Non-pigmented ciliary epithelial cell (primary cell): ENCODE measurements at places on chromosomes 16 and 17.

- no peak for DNase-seq
These were observed 12.7 kb upstream of the CD300A start for GRCh38 chr17:74453665-74454196.

GRCh38 chr17:1168533-1169220, 11.1 kb downstream of the ABR start:
- no peak for DNase-seq

DNA sequence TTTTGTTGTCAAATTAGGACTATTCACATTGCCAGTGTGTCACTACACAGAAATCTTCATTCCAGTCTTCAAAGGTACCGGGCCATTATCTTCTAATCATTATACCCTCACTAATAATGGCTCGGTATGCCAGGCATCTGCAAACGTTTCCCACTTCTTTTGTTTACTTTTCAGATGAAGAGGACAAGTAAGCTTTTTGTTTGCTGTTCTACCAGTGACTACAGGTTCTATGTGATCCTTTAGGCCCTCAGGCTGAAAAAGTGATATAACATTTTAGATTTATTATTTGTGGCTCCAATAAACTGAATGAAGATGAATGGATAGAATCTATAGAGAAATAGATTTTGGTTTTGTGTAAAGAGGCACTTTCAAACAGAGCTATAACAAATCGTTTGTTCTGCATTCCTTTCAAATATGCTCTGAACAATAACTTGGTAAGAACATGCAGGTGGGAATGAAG, 403 bp upstream of the KRTAP3-1 start:
- DNase-seq, result no peak

GRCh38 chr16:15032547-15033308, 23.1 kb downstream of the NTAN1 start:
- DNase-seq, result no peak

GRCh38 chr17:37116671-37117185, 168.0 kb downstream of the AATF start:
- DNase-seq, result no peak

DNA sequence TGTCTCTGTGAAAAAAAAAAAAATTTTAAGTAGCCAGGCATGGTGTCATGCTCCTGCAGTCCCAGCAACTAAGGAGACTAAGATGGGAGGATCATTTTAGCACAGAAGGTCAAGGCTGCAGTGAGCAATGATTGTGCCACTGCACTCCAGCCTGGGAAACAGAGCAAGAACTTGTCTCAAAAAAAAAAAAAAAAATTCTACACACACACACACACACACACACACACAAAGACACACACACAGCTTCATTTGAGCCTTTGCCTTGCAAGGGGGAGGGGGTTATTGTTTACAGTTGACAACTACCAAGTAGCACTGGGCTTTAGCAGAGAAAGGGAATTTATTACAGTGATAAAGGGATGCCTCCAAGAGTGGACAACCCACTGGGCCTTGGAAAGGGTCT, 4.9 kb upstream of the POLR3E start:
- DNase-seq, result no peak

GRCh38 chr17:45277992-45278391, 16.1 kb upstream of the SPATA32 start:
- no peak for DNase-seq

GRCh38 chr16:31355431-31356100, 590 bp downstream of the ITGAX start:
- no peak for DNase-seq

GRCh38 chr16:56470232-56470631, 18.9 kb downstream of the OGFOD1 start:
- DNase-seq, result no peak

- no peak for DNase-seq
These were observed 2.8 kb downstream of the RAB40C start for GRCh38 chr16:592518-593306.

DNA sequence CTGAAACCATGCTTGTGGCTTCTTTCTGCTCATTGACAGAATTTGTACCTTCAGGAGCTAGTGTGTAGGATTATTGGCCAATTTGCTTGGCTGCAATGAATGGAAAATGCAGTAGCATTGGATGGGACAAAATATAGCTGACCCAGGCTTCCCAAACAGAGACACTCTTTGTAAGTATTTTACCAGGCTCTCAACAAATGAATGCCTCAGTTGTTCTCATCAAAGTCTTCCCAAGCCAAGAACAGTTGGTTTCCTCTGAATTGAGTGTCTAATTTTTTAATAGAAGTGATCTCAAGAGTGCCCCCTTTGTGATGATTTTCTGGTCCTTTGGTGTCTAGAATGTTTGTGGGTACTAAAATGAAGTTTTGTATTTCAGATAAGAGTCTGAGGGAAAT, 140.9 kb downstream of the SHISA9 start:
- no peak for DNase-seq

GRCh38 chr17:9206741-9207332, 185.5 kb downstream of the NTN1 start:
- DNase-seq, result no peak

DNA sequence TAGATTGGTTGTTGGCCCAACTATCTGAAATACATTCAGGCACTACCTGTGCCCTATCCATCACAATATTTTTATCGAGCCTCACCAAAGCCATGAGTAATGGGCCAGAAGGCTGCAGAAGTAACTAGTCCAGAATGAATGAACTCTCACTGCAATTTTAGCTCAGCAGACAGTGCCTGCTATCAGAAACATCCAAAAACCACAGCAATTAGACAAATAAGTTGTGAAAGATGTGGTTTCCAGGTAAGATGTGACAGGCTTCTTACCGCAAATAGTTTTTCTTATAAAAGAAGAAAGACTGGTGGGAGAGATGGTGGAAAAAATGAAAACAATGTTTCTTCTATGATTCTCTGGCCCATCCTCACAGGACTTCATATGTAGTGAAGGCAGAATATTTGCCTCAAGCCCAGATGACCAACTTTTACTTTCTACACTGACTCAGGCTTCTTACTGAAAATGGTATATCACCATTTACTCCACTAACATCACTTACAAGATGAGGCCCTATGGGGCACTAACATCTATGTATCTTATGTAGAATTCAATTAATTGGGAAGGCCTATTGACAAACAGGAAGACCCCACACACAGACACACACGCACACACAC, 9.8 kb upstream of the RFFL start:
- no peak for DNase-seq

GRCh38 chr17:73933871-73934270, 269.6 kb upstream of the RPL38 start:
- DNase-seq, result no peak

DNA sequence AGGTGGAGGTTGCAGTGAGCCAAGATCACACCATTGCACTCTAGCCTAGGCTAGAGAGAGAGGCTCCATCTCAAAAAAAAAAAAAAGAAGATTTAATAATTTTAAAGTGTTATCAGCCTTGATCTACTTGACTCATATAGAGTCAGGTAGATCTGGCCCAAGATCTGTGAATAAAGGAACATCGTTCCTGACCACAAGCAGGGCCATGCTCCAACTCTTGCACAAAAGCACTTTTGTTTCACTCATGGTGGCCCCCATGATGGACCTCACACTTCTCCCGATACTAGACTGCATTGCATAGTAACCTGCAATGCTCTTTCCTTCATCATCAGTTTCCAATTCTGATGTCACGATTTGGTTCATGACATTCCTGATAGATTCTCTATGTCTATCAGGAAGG, 5.2 kb upstream of the MYH11 start:
- DNase-seq, result no peak

GRCh38 chr16:17817943-17818342, 347.2 kb upstream of the XYLT1 start:
- no peak for DNase-seq

DNA sequence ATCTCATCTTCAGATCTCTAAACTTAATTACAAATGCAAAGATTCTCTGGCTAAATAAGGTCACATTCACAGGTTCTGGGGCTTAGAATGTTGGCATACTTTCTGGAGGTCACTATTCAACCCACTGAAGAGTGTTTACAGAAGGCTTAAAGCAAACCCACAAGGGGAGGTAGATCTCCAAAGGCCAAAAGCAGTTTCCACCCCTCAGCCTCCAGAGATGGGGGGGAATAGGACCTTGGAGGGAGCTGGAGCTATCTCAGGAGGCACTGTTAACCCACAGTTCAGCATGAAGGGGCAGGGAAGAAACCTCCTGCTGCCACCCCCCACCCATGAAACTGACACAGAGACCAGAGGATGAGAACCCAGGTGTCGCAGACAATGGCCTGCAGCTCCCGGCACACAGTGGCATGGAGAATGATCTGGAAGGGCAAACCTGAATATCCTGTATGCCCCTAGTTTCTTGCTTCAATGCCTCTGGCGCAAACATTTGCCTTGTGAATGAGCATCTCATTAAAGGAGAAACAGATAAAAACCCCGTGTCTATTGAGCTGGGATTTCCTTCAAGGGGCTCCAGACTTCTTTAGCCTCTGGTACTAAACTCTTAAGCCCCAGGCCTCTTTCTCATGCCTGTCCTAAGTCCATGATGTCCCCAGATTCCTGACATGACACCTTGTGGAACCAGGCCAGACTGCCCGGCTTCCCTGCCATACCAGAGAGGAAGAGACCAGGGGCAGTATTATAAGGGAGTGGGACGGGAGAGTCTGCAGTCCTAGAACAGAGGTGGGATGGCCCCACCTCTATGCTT, 103.1 kb upstream of the CDH5 start:
- DNase-seq, result no peak

- no peak for DNase-seq
These were observed 22.6 kb upstream of the KIFC3 start for GRCh38 chr16:57824888-57825287.

DNA sequence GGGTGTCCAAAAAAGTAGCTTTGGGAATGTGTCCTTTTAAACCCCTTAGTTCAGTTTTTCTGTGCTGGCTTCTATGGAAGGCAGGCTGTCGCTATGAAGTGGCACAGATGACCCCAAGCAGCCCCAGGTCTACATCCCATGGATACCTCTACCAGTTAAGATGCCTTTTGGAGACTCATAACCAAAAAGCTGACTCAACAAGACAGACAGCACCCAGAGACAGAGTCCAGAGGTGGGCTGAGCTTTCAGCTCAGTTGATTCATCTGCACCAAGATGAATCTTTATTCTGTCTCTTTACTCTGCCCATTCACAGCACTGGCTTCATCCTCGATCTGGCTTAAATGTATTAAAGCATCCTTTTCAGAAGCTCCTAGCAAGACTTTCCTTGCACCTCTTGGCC, 29.8 kb upstream of the RBBP6 start:
- DNase-seq, result no peak

- no peak for DNase-seq
These were observed 93.9 kb downstream of the TMEM114 start for GRCh38 chr16:8496364-8496763.

DNA sequence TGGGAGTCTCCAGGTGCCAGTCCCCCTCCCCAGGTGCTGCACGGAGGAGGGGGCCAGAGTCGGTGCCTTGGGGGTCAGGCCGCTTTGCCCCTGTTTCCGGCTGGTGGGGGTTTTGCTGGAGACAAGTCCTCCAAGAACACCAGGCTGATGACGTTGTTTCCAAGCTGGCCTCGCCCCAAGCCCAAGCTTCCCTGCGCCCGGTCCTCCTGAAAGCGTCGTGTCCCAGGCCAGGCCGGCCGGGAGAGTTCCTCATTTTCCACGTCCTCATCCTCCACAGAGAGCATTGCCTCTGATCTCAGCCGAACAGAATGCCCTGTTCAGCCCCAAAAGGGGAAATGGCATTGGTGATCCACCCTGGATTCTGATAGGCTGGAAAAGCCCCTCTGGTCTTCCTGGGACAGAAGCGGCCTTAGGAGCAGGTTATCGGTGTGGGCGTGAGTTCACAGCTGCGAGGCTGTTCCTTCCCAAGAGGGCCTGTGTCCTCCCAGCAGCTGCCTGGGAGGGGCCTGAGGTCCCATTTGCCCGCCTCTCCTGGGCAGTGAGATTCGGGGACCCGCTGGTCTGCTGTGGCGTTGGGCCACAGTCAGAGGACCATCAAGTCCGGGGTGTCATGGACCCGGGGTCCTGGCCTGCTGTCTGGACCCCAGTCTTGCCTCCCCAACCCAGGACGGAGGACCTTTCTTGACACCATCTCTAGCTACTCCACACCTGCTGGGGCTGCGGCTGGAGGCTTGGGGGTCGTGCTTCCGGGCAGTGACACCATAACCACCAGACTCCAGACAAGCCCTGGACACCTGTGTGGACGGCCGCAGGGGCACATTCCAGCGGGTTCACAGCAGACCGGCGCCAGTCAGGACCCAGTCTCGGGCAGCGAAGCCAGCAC, 7.1 kb downstream of the SOX8 start:
- no peak for DNase-seq

DNA sequence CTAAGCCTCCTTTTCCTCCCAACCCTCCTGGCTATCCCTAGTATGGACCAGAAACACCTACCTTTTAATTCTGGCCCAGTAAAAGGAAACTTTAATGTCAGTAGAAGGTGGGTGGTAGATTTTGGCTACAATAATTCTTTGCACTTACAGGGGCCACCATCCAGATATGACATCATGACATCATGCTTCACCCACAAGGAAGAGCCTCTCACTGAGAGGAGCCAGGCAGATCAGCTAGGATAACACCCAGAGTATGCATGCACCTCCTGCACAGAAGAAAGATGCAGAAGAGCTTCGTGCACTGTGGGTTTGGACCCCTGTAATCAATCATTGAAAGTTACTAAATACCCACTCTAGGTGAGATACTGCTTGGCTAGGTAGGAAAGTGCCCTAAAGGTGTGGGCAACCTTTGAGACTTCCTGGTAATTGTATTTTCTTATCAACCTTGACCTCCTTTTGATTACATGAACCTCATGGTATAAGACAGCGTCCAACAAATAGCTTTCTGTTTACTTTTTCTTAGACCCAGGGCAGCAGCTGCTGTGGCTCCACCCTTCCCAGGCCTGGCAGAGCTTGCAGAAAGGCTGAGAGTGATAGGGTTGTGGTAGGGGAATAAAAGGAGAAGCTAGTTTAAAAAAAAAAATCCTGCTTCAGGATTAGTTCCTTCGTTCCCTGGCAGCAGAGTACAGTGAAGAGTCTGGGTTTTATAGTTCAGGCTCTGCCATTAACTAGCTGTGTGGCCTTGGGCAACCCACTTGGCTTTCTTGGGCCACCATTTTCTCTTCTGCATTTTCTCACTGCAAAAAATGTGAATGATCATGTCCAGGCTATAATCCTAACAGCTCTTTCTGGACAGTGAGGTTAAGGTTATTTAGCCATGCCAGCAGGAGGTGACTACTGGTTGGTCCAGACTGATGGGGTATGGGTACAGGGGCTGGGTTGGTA, 6.2 kb downstream of the MAP3K14 start:
- DNase-seq, result no peak

GRCh38 chr17:73166731-73167581, 2.1 kb downstream of the SSTR2 start:
- DNase-seq, result no peak
